ENCODE measurements at places on chromosomes 16 and 17. TPM values are rescaled to one million over a fixed set of nuclear protein-coding genes. Genes with fewer than 3 reads are reported as not detected.

PABPN1L gene
- not detected for total RNA-seq

MRTFB gene
- 22.8 TPM for total RNA-seq

P2RX5 gene
- total RNA-seq, result not detected

HYDIN gene
- total RNA-seq, result 2.0 TPM

TNFAIP1 gene
- 38.5 TPM for total RNA-seq

RSAD1 gene
- 18.8 TPM for total RNA-seq

All from placental epithelial cell (primary cell).